LHCN-M2 (cell line): ENCODE measurements at places on chromosomes 12 and 14. TPM values are rescaled to one million over a fixed set of nuclear protein-coding genes. Genes with fewer than 3 reads are reported as not detected.

Gene CBLN3
- total RNA-seq = 1.3 and 1.9 TPM in 2 replicates

Gene ANKS1B
- total RNA-seq = 0.06 and 0.11 TPM in 2 replicates

Gene RNFT2
- 0.64 and 1.6 TPM in 2 replicates for total RNA-seq

Gene GPR68
- total RNA-seq = 6.5 and 8.6 TPM in 2 replicates

Gene DPPA3
- not detected in 2 replicates for total RNA-seq

Gene SIX6
- total RNA-seq = not detected in 2 replicates

Gene TMEM63C
- total RNA-seq = 0.06 TPM in 1 of 2 replicates, not detected in the other

Gene CACNA1C
- 0.13 and 0.57 TPM in 2 replicates for total RNA-seq

Gene CLECL1
- total RNA-seq = not detected in 2 replicates

DNA sequence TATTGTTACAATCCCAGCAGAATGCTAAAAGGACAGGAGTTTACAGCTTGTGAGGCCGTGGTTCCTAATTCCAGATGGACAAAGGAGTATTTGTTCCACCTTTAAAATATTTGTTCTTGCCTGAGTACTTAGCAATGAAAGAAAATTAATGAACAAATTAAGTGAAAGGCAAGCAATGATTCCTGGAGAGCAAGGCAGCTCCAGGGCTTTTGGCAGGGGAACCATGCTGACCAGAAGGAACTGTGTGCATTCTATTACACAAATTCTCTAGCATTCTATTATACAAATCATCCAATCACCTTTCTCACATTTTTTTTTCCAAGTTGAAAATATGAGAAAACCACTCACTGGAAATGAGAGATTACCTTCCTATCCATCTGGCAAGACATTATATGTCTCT is 1.8 kb upstream of the BMAL2 start:
- no peak for DNase-seq

DNA sequence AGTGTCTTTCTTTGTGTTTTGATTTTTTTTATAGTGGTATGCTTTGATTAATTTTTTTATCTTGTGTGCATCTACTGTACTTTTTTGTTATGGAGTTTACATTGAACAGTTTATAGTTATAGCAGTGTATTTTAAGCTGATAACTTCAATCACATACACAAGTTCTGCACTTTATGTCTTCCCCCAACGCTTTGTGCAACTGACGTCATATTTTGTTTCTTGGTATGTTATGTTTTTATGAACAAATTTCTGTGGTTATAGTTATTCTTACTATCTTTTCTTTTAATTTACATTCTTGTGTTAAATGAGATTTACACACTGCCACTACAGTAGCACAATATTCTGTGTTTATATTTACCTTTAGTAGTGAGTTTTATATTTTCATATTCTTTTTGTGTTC is 197.1 kb downstream of the SNAPC1 start:
- DNase-seq = no peak

DNA sequence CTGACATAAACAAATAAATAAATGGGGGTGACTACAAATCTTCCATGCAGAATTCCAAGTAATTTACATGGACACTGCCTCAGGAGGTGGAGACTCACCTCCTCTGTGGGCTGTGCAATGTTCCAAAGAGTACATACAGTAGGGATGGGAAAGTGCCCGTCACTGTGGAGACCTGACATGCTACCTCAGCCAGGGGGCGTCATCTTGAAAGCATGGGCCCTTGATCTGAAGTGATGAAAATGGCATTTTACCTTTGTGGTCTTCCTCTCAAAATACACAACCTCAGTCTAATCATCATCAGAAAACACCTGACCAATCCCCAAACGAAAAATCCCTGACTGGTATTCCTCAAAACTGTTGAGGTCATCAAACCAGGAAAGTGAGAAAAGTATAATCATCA is 48.4 kb downstream of the ANAPC7 start:
- DNase-seq = no peak

GRCh38 chr14:35046751-35047536 is 872 bp downstream of the FAM177A1 start:
- DNase-seq = peak; percentile 43

DNA sequence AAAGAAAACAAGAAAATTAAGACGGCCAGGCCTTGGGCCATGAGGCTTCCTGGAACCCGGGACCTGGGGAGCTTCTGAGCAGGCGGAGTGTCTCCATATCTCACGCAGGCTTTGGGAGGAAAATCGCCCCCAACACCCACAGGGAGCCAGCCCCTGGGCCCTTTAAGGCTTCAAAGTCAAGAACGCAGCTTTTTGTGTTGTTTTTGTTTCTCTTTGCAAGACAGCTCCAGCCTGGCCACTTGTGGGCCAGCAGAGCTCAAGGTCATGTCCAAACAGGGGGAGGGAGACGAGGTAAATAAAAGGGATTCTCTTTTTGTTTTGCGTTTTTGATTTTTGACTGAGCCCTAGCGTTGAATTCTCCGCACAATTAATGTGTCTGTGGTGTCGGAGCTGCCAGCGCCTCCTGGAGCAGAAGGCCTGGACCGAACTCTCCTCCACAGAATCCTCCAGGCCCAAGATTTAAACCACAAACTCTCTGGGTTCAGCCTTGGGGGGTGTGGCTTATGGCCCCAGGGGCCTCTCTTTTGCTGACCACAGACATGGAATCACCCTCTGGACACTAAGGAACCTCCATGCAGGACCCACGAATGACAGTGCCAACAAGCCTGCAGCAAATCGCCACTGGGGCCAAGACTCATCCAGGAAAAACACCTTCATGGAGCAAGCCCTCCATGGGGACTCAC is 8.2 kb downstream of the SCARB1 start:
- no peak for DNase-seq

DNA sequence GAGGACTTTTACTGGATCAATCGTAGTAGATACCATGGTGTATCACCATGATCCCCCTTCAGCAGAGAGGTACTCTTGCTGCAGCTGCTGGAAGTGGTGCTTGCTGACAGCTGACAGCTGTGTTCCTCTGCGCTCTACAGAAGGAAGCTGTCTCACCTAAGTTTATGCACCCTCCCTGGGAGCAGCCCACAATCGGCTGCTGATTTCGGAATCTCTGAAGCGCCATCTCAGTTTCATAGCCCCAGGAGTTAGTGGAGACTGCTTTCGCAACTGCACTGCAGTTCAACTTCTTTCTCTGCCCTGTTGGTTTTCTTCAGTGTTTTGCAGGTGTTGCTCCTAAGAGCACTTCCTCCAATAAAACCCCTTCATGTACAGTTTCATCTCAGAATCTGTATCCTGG is 237.9 kb downstream of the PAWR start:
- peak; percentile 63 for DNase-seq

GRCh38 chr12:132506328-132507160 is 16.6 kb downstream of the FBRSL1 start:
- DNase-seq = peak; percentile 24

- DNase-seq = no peak
These were observed 192.6 kb downstream of the CHST11 start for GRCh38 chr12:104649217-104649824.

GRCh38 chr14:103346286-103346685 is 12.2 kb downstream of the EIF5 start:
- DNase-seq = peak; percentile 63

- DNase-seq = no peak
These were observed 77.7 kb upstream of the KITLG start for GRCh38 chr12:88658009-88658408.

DNA sequence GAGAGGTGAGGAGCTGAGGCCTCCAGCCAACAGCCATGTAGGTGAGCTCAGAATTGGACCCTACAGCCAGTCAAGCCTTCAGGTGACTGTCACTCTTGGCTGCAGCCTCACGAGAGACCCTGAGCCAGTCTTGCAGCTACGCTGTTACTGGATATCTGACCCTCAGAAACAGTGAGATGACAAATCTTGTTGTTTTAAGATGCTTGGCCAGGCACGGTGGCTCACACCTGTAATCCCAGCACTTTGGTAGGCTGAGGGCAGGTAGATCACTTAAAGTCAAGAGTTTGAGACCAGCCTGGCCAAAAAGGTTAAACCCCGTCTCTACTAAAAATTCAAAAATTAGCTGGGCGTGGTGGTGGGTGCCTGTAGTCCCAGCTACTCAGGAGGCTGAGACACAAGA is 6.2 kb downstream of the PLEK2 start:
- DNase-seq = no peak

- DNase-seq = peak; percentile 19
These were observed 287.2 kb upstream of the ATP2B1 start for GRCh38 chr12:89995870-89996269.

DNA sequence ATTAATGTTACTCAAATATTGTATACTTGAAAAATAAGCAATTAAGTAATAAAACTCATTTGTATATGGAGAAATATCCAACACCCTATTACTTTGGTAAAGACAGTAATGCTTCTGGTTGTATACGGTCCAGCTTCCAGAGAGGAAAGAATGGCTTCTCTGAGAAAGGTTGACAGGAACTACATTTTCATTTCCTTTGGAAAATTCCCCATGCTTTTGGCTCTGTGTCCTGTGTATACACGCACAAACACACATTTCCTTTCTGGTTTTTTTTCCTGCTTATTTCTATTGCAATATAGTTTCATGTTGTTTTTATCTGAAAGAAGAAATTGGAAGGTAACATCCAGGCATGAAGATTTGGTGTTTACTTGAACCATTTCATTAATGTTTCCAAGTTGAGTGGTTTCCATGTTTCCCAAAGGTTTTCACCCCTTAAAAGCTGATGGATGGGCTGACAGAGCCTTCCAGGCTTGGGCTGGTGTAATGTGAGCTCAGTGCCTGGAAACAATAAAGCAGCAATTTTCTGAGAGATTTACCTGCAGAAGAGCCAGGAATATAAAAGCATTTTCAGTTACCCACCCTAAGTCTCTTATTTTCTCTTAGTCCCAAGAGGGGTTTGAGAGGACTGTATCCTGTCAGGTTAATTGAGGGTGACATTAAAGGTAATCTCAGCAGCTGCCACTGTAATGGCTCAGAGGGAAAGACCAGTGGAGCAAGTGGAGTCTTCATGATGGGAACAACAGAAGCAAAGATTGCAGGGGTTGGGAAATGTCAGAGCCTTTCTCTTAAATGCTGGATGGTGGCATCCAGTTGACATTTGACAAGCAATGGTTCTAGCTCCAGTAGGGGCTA is 33.4 kb upstream of the TMTC1 start:
- no peak for DNase-seq

- DNase-seq = no peak
These were observed 173.4 kb upstream of the BMP4 start for GRCh38 chr14:54129850-54130640.

DNA sequence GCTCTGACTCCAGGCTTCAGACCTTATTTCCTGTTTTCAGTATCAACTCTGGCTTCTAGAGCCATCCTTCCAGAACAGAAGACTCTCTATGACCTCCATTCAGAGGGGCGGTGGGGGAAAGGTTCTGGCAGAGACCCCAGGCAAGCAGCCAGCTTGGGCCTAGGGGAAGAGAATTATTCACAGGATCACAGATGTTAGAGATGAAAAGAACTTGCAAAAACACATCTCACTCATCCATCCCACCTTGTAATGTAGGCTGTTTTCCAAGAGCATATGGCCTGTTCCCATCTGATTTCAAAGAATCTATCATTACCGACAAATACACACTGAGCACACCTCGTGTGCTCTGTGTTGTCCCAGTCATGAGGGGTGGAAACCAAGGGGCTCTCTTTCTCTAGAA is 131.9 kb downstream of the GRIN2B start:
- no peak for DNase-seq

- DNase-seq = no peak
These were observed 129.9 kb downstream of the CRACR2A start for GRCh38 chr12:3622822-3623690.

GRCh38 chr12:3748620-3749019 is 4.3 kb downstream of the CRACR2A start:
- no peak for DNase-seq

- peak; percentile 75 for DNase-seq
These were observed 194.1 kb downstream of the MON2 start for GRCh38 chr12:62660756-62661155.

DNA sequence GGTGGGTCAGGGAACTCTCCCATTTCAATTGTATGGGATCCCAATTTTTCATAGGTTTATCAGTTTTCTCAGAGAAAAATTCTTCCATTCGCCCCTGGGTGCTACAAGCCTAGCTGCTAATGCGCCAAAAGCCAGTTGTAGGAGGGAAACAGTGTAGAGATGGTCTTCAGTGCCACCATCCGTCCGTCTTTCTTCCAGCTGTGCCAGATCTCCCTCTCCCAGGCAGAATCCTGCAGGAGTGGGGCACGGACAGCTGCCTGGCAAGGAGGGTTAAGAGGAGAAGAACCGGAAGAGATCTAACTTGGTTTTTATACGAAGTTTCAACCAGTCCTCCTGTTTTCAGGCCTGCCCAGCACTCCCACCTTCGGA is 38.9 kb upstream of the FUT8 start:
- DNase-seq = peak; percentile 71

DNA sequence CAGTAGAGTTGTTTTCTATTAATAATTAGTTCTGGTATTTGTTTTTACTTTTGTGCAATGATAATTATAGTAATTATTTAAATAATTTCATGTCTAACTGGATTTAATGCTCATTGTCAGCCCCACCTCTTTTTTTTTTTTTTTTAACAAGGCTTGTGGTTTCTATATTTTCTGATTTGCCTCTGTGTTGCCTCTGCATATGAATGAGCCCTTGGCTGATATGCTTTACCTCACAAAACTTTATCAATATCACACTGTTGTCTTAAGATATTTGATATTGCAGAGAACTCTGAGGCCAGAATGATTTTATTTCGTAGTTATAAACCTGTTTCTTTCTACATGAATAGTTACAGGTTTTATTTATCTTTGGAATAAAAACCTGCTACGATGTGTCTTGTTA is 116.2 kb upstream of the ATP2B1 start:
- DNase-seq = peak; percentile 19

GRCh38 chr12:52044292-52044983 is 6.8 kb upstream of the NR4A1 start:
- no peak for DNase-seq

DNA sequence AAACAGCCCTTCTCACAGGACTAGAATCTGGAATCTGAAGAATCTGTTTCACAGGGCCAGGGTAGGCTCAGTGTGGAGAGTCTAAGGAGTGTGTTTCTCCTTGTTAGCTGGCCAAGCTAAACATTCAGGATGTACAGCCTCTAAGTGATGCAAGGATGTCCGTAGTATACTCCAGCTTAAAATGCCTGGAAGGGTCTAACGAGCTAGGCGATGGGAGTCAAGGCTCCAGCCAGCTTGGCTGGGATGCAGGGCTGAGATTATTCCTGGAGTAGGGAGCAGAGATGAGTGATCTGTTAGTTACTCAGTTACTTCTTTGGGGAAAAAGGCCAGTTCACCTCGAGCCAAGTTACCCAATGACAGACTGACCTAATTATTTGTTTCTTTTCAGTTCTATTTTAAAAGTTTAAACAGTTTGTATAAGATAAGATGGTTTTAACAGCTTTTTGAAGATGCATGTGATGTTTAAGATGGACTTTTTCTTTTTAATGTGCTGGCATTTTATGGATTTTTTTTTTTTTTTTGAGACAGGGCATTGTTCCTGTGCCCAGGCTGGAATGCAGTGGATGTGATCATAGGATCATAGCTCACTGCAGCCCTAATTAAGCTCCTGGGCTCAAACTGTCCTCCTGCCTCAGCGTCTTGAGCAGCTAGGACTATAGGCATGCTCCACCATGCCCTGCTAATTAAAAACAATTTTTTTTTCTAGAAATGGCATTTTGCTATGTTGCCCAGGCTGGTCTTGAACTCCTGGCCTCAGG is 41.1 kb downstream of the SYNE2 start:
- DNase-seq = no peak
